RCC 7860 (cell line): ENCODE measurements at places on chromosomes 1 and 21.

DNA sequence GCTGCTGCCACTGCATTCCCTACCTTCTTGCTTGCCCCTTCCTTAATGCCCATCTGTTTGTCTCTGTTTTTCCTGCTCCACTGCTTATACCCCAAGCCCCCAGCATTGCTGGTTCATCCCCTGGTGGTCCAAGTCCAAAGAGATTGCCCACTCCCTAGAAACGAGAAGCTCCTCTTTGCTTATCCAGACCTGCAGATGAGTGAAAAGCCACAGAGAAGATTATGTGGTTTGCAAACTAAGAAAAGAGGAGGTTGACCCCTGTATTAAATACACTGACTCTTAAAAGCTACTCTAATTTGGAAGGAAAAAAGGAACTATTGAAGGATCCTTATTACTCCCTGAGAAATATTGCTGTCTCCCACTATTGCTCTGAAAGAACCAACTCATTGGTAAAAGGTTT, 146.8 kb upstream of the RAB4A start:
- DNase-seq: no peak

DNA sequence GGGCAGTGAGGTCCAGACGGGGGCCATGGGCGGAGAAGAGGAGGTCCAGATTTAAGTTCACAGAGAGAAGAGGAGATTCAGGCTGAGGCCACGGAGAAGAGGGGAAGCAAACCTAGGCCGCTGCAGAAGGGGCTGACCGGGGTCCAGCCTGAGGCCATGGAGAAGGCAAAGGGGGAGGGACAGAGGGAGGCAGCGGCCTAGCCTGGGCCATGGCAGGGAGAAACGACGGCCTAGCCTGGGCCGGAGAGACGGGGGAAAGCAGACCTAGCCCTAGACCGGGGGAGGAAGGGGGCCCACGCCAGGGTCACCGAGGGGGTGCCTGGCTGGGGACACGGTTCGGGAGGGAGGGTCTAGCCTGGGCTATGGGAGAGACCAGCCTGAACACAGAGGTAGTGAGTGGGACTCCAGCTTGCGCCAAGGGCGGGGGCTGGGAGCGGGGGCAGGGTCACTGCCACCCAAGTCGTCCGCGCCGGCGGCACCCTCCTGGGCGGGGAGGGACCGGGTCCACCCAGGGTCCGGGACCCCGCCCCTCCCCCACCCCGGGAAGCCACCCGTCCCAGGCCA, 459 bp downstream of the CAPZB start:
- DNase-seq: no peak

- DNase-seq: no peak
Measured at GRCh38 chr1:1221887-1222574, 8.1 kb upstream of the TNFRSF4 start.

- DNase-seq: peak; percentile 88
Measured at GRCh38 chr1:108817016-108817415, 39.9 kb downstream of the AKNAD1 start.

GRCh38 chr1:17207046-17207445, 2.1 kb downstream of the PADI1 start:
- no peak for DNase-seq

DNA sequence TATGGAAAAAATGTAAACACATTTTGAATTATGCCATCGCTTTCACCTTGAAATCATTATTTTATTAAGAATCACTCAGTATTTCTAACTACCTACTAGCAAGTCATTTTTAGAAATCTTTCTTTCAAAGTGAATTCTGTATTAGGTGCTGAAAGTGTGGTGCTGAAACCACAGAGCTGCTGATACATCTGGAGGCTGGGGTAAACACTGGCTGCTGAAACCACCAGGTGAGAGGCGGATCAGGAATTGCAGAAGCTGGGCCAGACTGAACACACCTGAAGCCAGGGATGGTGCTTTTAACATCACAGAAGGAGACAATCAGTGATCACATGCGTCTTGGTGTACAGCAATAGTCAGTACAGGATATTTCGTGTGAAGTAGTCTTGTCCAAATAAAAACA, 42.2 kb upstream of the KCNE1 start:
- no peak for DNase-seq

DNA sequence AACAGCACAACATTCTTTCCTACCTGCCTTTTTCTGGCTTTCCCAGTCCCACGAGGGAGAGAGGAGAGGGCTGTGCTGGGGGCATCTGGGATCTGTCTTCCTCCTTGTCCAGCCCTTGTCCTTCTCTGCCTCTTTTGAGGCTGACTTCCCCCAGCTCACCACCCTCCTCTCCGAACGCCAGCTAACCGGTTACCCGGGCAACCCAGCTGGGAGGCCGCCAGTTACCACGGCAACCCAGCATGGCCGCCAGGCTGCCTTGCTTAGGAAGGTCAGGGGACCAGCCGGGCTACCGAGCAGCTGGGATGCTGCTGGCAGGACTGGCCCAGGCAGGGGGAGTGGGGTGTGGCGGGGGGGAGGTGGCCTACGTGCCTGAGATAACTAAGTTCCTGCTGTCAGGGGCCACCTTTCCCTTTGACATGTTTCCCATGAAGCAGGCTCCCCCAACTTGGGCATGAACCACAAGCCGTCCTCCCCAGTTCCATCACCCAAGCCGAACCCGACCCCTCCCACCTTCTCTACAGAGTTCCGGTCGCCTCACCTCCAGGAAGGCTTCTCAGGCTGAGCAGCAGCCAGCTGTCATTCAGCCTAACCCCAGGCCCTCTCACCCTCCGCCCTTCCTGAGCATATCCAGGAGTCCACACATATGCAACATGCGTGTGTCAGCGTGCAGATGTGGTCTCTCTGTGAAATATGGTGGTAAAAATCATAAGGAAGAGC, 8.7 kb downstream of the PLEKHA6 start:
- no peak for DNase-seq

DNA sequence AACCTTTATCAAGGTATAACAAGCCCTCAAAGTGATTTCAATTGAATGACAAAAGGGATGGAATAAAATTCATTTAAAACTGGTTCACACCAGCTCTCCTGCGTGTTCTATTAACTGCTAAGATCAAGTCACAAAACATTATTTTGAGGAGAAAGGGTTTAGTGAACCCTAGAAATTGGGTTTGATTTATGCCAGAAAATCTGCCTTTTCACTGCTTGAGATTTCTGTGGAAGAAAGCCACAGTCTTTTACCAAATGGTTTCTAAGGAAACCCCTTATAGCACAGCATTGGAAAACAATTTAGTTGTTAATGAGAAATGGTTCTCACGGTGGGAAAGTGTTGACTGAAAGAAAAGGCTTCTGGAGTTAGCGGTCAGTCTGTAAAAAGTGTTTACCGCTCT, 43.6 kb upstream of the DPH5 start:
- no peak for DNase-seq

- DNase-seq: no peak
Measured at GRCh38 chr1:115969509-115969908, 6.8 kb upstream of the SLC22A15 start.

- DNase-seq: no peak
Measured at GRCh38 chr1:200869753-200870391, 2.9 kb upstream of the GPR25 start.

DNA sequence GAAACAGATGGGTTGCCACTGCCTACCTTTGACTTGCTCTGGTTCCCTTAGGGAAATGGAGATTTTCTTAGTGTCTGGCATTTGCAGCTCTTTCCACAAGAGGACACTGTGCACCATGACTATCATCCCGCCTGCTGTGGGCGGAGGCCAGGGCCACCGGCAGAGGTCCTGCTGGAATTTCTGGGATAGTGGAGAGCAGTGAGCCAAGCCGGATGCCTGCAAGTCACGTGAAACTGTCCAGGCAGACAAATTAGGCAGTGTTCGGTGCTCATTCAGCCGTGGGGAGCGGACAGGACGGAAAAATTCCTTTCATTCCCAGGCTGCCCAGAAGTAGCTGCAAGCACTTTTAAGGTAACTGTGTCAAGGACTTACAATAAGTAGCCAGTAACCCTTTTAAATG, 43.4 kb downstream of the IGSF5 start:
- DNase-seq: peak; percentile 91

DNA sequence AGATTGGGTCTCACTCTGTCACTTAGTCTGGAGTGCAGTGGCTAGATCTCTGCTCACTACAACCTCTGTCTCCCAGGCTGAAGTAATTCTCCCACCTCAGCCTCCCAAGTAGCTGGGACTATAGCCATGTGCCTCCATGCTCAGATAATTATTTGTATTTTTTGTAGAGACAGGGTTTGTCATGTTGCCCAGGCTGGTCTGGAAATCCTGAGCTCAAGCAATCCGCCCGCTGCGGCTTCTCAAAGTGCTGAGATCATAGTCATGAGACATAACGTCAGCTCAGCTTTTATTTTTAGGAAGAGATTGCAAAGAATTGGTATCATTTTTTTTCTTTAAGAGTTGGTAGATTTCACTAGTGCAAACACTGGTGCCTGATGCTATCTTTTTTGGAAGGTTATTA, 244.9 kb downstream of the DSCAM start:
- no peak for DNase-seq

DNA sequence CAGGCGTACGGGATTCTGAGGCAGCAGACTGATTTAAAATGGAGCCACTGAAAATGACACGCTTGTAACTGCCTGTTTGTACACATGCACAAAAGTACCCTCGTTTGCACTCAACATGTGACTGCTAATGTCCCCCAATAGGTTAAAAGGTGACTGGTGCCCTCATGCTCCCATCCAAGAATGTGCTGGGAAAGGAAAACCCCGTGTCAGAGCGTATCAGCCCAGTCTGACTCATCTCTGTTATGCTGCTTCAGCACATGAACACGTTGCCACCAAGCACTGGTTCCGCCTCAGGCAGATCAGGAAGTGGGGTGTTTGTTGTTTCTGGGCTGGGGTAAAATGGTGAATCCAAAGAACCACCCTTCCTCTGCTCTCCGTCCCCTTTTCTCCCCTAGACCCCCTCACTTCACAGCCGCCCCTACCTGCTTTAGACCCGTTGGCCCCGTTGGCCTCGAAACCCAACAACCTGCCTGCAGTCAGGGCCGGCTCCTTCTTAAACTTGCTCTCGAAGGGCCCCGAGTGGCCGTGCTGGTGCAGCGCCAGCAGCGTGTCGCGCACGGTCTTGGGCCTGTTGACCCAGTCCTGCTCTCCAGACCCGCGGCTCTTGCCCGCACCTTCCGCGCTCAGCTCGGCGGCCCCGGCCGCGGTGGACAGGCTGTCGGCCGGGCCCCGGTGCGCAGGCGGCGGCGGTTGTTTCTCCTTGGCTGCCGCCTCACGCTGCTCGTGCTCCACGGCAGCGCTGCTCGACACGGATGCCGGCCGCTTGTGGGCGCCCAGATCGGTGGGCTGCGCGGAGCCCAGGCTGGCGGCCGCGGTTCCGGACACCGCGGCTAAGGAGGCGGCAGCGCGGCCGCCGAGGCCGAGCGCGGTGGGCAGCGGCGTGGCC, 1.7 kb downstream of the IRF2BP2 start:
- DNase-seq: peak; percentile 97

DNA sequence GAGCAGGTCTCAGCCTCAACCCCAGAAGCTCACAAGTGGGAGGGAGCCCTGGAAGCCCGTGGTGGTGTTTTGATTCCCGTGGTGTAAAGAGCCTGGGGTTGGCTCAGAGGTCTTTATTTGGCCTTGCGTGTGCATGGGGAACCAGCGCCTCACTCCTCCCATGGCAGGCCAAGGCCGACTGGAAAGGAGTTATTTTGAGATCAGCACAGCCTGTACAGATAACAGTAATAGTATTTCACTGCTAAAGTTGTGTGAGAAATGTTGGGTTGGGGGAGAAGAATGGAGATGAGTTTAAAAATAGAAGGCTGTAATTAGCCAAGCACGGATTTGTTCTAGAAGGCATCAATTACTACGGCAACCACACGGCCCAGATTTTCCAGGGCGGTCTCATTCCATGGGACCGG, 186.5 kb downstream of the DYRK1A start:
- DNase-seq: no peak

DNA sequence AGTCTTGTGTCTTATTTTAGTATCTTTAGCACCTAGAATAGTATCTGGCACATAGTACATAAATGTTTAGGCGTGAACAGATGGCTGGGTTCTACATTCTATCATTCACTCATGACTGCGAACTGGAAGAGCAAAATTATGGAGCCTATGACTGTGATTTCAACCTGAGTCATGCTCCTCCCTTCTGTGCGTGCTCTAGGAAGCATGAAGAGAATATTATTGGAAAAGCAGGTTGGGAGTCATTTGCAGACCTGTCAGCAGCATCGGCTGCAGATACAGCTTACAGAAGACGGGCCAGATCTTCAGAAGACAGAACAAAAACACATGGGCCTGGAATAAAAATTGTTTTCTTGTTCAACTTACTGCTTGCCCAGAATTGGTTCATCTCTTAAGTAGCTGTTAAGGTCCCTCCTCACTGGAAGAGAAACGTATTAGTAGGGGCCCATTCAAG, 344.0 kb upstream of the USP24 start:
- DNase-seq: peak; percentile 21

DNA sequence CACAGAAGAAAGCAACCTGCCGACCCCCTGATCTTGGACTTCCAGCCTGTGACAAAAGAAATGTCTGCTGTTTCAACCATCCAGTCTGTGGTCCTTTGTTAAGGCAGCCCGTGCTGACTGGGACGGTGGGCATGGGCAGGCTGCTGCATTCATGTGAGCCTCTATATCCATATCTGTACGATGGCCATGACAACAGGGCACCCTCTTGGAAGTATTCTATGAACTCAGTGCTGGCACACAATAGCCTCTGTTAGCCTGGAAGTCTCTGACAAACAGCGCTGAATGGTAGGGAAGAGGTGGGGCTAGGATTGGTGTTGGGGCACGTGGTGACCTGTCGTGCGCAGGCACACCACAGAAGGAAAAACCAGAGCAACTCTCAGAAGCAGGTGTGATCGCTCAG, 30.4 kb downstream of the SPATA21 start:
- no peak for DNase-seq

- no peak for DNase-seq
Measured at GRCh38 chr1:189659731-189660130, 817.9 kb downstream of the BRINP3 start.
